H1 (cell line): ENCODE measurements at places on chromosomes 4 and X.

DNA sequence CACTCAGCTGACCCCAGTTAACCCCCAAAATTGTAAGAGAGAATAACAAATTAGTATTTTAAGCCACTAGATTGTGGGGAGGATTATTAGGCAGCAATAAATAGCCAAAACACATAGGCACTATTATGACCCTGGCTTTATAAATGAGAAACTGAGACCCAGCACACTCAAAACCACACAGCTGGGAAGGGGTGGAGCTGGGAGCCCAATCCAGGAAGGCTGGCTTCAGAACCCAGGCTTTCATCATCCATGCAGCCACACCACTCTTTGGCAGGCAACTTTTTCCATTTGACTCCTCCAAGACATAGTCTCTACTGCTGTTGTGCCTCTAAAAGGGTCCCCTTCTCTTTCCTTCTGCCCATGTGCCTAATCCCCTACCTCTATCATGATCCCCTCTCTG is 253.8 kb downstream of the DHX15 start:
- DNase-seq, result no peak

DNA sequence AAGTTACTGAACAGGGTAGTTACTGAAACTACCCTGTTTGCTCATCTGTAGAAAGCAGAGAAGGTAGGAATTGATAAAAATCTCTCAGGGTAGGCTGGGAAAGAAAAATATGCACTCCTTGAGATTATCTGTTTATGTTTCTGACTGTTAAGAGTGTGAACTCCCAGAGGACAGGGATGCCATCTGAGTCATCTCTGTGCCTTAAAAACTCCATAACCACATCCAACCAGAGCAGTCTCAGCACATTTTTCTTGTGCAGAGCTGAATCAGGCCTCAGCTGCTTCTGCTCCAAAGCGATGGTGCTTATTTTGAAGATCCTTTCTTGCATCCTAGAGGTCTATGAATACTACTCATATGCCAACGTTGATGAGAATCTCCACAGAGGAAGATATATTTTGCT is 9.9 kb downstream of the CENPVL3 start:
- DNase-seq, result no peak

DNA sequence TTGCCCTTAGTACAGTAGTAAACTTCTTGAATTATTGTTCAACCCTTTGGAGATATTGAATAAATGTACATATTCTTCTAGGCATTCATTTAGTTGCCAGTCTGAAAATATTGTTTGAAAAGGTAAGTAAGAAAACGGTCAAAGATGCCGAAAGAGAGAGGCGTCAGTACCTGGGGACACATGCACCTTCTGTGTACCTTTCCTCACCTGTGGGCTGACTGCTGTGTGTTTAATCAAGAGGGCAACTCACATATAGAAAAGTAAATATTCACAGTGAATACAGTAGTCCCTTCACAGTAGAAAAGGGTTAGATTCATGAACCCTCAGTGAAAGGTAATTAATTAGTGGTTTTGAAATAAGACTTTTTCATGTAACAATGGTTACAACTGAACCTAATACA is 6.9 kb downstream of the ANXA10 start:
- DNase-seq, result no peak

- no peak for DNase-seq
Measured at GRCh38 chr4:99887837-99888236, 6.4 kb downstream of the LAMTOR3 start.

- DNase-seq, result no peak
Measured at GRCh38 chrX:97609357-97609756, 725.6 kb downstream of the RPA4 start.

- no peak for DNase-seq
Measured at GRCh38 chr4:108008721-108009120, 19.0 kb downstream of the HADH start.

DNA sequence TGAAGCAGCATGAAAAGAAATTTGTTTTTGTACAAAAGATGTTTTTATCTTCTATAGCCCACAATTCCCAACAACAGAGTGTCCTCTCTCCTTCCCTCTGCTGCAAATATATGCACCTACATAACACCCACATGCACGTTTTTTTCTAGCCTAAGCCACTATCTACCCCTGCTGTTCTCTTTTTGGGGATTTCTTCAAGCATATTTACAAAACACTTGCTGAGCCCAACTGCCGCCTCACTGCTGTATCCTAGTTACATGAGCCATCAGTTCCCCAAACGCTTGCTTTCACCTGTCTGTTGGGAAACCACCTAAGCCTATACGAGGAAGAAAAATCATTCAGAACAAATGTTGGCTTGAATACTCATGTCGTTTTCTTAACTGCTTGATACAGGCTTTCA is 127.2 kb downstream of the CHRNA9 start:
- DNase-seq, result no peak

DNA sequence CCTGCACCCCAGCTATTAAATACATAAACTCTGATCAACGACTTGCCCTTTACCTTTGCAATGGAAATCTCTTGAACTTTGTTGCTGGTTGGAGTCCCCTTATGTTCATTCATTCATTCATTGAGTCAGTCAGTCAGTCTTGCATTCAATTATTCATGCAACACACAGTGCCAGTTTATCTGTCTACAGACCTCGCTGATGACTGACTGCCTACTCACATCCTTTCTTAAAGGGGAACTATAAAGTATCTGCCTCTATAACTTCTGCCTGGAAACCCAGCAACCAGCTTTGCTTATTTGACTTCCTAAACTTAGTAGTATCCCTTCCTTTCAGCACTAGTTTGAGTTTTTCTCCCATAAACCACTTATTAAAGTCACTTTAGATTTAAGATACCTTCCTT is 620.8 kb upstream of the ADGRL3 start:
- DNase-seq, result no peak

- no peak for DNase-seq
Measured at GRCh38 chr4:181431006-181431405, 812.2 kb upstream of the TENM3 start.

DNA sequence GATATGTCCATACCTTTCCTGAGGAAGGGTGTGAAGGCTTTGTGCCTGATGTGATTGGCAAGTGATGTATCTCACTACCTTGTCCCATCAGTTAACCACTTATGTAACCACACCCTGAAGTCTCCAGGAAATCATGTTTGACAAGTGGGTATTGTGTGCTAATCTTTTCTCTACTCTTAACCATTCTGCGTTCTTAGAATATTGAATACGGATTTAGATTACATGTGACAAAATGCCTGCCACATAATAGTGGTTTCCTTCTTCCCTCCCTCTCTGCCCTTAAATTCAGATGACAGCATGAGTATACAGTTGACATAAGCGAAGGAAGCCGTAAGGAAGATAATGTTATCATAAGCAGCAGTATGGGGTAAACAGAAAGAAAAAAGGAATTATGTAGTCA is 108.4 kb downstream of the KLHL8 start:
- DNase-seq, result no peak

- DNase-seq, result no peak
Measured at GRCh38 chr4:89586318-89586717, 250.6 kb downstream of the SNCA start.

DNA sequence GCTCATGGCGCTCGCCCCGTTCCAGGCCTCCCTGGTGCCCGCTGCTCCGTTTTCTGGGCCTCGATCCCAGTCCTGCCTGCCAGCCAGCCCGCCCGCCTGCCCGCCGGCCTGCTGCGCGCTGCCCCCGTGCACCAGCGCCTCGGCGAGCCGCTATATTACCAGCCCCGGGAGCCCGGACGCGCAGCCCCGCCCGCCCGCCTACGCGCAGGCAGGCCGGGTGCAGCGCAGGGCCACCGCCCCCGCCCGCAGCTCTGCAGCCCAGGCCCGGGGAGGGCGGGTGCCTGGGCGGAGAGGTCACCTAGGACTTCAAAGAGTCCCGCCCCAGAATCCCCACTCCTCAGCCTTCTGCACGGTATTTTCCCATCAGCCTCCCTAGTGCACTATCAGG is at the start of gene MAOB:
MAOB (minus strand) TSS at position 157 of the 388 bp plus-strand sequence; CDS start at position 6, 151 bp downstream.
- no peak for DNase-seq

- no peak for DNase-seq
Measured at GRCh38 chr4:113871080-113871479, 108.4 kb downstream of the ARSJ start.

GRCh38 chr4:88219099-88219498 is 60.7 kb upstream of the ABCG2 start:
- DNase-seq, result no peak

DNA sequence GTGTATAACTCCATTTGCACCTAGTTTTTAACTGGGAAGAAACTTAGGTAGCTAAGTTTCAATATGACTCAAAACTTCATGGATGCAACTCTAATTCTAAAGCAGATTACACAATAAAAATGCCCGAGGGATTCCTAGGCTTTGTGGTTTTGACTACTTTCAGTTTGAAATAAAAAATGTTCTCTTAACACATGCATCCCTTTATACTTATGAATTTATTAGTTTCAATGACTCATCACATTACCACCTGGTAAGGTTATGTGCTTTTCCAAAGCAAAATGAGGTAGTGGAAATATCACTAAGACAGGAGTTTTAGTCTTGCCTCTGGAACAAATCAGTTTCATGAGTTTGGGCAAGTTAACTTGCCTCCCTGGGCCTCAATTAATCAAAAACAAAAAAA is 125.5 kb downstream of the OPHN1 start:
- no peak for DNase-seq

- DNase-seq, result no peak
Measured at GRCh38 chr4:26701786-26702227, 117.9 kb downstream of the TBC1D19 start.

DNA sequence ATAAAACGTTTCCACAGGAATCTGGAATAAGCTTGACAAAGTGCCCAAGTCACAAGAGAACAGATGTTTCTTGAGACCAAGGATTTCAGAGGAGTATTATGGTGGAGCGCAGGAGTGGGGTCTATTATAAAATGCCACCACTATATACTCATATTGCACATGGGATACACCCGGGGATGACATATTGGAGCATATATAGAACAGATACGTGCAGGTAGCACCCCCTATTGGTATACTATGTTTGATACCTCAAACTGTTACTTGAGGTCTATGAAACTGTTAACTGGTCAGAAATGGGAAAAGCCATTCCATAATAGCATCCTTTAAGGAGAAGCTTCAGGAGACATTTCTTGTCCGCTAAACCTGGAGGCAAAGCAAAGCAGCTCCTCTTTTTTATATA is 86.0 kb downstream of the PCYT1B start:
- no peak for DNase-seq

- DNase-seq, result no peak
Measured at GRCh38 chr4:56743550-56743949, 62.5 kb upstream of the HOPX start.

- DNase-seq, result no peak
Measured at GRCh38 chr4:108291137-108291536, 122.4 kb upstream of the LEF1 start.

DNA sequence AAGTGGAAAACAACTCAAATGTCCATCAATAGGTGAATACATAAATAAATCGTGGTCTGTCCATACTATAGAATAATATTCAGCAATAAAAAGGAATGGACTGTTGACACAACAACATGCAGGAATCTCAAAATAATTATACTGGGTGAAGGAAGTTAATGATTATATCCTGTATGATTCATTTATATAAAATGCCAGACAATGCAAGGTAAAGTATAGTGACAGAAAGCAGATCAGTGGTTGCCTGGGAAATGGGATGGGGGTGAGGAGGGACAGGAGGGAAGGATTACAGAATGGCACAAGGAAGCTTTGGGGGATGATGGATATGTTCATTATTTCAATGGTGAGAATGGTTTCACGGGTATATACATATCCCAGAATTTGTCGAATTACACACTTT is 12.3 kb downstream of the PYURF start:
- no peak for DNase-seq

DNA sequence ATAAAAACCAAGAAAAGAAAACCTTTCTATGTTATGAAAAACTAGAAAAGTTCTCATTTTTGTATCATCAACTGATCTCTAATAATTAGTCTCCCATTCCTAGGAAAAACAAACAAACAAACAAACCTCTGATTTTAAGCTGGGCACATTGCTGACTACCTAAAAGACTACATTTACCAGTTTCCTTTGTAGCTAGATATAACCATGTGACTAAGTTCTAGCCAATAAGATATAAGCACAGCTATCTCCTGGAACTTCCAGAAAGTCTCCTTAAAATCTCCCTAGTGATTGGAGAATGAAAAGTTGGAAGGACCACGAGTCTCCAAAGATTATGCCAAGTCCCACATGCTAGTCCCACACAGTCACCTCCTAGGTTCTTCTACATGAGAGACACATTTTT is 108.9 kb downstream of the NR3C2 start:
- DNase-seq, result no peak

- no peak for DNase-seq
Measured at GRCh38 chr4:140755774-140756318, 339 bp downstream of the TBC1D9 start.

DNA sequence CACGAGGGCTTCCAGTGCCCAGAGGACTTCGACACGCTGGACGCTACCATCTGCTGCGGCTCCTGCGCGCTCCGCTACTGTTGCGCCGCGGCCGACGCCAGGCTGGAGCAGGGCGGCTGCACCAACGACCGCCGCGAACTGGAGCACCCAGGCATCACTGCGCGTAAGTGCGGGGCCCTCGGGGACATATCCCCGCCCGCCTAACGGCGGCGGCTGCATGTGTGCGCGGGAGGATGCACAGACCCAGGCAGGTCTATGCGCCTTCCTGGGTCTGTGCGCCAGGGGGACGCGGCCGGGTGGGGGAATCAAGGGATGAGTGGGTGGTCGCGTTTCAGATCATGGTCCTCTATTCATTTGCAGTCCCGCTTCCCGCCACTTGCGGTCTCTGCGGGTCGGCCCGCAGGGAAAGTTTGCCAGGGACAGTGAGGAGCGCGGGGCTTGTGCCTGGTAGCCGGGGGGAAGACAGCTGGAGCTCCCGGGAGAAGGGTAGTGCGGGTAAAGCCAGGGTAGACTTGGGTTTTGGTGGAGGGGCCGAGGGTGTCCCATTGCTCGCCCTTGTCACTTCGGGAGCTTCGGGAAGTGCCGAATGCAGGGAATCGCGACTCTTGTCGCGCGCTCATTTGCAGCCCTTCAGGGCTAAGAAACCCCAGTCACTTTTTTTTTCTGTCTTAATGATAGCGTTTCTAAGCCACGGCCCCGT is 1.0 kb downstream of the SHISA3 start:
- DNase-seq, result no peak

DNA sequence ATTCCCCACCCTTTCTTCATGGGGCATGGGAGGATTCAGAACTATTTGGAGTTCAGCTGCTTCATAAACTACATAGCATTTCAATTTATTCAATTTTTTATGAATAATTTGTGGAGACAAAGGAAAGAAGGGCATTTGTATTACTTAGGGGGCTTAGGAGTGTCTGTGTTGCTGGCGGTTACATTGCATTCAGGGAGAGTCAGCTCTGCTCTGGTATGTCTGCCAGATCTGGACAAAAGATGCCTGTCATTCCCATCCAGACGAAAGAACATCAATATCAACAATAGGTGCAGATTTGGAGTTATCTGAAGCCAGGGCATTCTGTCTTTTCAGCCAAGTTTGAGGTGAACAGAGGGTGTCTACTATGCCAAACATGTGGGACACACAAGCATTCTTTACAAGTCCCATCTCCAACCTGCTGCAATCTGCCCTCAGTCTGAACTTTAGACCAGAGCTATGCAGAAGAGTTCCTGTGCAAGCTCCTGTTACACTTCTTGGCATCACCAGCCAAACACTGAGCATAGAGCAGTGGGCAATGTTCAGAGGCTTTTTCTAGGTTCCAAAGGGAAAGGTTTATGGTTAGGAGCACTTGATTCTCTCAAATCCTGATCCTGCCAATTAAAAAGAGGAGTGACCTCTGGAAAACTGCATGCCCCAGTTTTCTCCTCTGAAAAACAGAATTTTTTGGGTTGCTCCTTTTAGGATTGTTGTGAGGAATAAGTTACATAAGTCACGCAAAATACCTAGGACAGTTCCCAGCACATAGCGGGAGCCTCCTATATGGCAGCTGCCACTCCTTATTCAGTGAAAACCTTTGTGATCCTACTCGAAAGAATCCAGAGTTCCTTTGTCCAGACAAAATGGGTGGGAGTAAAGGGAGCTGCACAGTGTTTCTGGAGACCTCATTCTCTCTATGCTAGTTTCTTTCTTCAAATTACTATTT is 719.5 kb upstream of the SLIT2 start:
- no peak for DNase-seq
